Naive B cell (primary cell): ENCODE measurements at places on chromosomes 3 and 15.

DNA sequence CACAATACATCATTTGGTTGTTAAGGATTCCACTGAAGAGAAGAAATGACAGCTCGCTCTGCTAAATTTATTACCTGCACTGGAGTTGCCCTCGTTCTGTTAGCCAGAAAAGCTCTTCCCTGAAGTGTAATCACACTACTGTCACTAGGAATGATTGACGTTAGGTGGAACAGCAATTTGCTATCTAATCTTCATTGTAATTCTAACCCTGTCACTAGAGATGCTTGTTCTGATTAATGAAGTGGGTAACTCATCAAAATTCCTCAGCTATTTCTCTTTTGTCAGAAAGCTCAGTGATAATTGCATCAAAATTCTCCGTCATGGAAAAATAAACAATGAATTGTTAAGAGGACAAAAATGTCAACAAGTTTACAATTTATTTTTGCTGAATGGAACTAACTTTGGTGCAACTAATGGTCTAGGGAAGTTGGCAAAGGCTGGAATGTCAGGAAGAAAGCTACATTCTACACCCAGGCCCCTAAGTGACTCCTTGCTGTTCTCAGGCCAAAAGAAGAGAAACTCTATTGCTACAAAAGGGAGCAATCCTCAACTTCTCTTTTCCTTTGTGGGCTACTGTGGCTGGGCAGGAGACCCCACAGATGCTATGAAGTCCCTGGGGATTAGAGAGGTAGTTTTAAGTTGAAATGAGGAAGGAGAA is 34.1 kb downstream of the CCDC191 start:
- H3K27ac ChIP-seq, result no peak overlapping the region
- H3K4me3 ChIP-seq, result no peak overlapping the region
- no peaks in the 10 kb centered on the region for H3K27me3 ChIP-seq
- H3K36me3 ChIP-seq, result no peaks in the 10 kb centered on the region
- peaks cover 13% of the 10 kb centered on the region for H3K4me1 ChIP-seq

DNA sequence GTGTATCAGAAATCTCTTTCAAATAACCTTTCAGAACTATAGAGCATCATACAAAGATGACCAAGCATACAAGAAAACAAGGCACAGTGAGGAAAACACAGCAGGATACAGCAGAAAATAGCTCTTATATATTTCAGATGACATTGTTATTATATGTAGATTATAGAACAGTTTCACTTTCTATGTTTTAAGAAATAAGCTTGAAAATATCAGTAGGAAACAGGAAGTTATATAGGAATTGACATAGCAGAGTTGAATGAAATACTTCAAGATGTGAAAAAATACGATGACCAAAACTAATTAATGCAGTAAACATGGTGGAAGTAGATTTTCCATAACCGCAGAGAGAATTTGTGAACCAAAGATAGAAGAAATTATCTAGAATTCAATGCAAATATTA is 75.2 kb downstream of the LYSMD4 start:
- no peak overlapping the region for H3K27ac ChIP-seq
- peaks cover 38% of the 10 kb centered on the region for H3K4me1 ChIP-seq
- H3K36me3 ChIP-seq, result no peaks in the 10 kb centered on the region
- no peak overlapping the region for H3K4me3 ChIP-seq

- H3K36me3 ChIP-seq, result no peaks in the 10 kb centered on the region
- no peak overlapping the region for H3K27ac ChIP-seq
- no peak for DNase-seq
- H3K27me3 ChIP-seq, result no peaks in the 10 kb centered on the region
- no peak overlapping the region for H3K4me3 ChIP-seq
Observed at GRCh38 chr3:160027541-160028195, 39.0 kb downstream of the IL12A start.

- H3K4me1 ChIP-seq, result peaks cover 24% of the 10 kb centered on the region
- H3K27ac ChIP-seq, result peak overlapping the region; percentile 65
- no peaks in the 10 kb centered on the region for H3K36me3 ChIP-seq
- H3K27me3 ChIP-seq, result no peaks in the 10 kb centered on the region
- no peak for DNase-seq
- peak overlapping the region; percentile 68 for H3K4me3 ChIP-seq
Observed at GRCh38 chr3:195268576-195269309, 2.2 kb downstream of the XXYLT1 start.

DNA sequence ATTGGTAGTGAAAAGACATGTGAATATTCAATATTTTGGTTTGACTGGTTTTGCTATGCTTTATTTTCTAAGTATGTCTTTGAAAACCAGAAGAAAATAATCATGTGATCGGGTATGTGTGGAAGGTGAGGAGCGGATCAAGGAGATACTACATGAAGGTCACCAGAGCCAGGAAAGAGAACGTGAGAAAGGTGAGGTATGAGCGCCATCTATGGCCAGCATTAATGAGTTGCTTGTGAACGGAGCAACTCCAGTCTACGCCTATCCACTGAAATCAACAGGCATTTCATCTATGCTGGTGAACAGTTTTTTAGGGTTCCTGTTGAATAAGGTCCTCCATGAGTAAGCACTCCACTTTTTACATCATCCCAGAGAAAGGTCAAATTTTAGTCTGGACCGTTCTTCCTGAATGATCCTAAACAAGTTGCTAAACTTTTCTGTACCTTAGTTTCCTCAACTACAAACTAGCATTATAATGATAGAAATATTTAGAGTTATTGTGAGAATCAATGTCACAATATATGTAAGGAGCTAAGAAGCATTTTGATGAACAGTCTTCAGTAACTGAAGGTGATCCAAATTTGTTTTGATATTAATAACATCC is 1435.2 kb upstream of the CADM2 start:
- no peak for DNase-seq
- H3K4me1 ChIP-seq, result no peaks in the 10 kb centered on the region
- no peak overlapping the region for H3K4me3 ChIP-seq
- H3K36me3 ChIP-seq, result no peaks in the 10 kb centered on the region
- no peaks in the 10 kb centered on the region for H3K27me3 ChIP-seq

DNA sequence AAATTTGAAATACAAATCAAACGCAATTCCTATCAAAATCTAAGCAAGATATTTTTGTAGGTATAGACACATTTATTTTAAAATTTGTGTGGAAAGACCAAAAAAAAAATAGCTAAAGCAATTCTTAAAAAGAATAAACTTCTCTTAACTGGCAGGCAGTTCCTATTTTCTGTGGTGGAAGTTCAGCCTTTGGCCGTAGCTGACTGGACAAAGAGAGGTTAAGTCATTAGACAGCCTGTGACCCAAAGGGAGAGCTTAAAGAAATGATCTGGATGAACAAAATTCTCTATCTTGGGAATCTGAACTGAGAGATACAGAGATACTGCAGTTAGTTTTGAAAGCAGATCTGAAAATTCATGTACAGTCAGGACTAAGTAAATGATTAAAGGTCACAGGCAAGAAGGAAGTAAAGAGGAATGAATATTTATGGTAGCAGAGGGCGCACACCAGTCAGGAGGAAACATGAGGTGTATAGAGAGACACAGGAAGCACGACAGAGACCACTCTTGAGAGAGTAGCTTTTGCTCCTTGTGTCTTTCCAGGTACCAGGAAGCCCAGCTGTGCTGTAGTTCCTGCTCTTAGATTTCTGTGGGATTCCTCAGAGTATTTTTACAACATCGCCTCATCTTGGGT is 57.5 kb downstream of the TPRG1 start:
- no peaks in the 10 kb centered on the region for H3K4me1 ChIP-seq
- no peak overlapping the region for H3K27ac ChIP-seq
- no peaks in the 10 kb centered on the region for H3K36me3 ChIP-seq
- DNase-seq, result no peak

DNA sequence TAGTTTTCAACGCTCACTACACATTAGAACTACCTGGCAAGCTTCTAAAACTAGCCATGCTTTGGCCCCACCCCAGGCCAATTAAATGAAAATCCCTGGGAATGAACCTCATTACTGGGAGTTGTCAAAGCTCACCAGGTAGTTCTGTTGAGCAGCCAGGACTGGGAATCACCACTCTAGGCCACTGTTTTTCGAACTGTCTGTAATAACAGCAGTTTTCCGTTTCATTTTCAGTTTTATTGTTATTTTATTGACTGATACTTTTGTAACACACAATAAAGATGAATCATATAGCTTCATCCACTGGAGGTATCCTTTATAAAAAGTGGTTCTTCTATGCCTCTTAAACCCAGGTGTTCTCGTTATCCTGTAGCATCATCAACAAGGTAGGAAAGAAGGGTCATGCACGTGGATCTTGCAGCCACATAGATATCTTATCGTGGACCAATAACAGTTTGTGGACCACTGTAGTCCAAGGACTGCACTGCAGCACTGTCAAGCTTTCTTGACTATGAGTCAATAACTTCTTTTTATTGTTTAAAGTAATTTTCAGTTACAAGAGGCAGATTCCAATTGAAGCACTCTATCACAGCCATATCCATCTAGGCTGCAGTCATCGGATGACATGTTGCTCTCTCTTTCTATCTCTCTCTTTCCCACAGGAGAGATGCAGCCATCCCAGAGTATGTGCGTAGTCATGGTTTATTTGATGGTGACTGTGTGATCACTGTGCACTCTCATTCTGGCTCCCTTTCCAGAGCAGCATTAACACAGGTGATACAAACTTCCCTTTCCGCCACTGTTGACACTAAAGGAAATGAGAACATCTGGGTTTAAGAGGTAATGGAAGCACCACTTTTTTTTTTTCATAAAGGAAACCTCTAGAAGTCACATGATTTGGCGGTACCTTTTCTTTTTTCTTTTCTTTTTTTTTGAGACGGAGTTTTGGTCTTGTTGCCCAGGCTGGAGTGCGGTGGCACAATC is 39.0 kb upstream of the BLM start:
- H3K4me1 ChIP-seq, result peaks cover 21% of the 10 kb centered on the region
- H3K4me3 ChIP-seq, result no peak overlapping the region
- no peak for DNase-seq
- no peaks in the 10 kb centered on the region for H3K36me3 ChIP-seq
- peaks cover 16% of the 10 kb centered on the region for H3K27me3 ChIP-seq

DNA sequence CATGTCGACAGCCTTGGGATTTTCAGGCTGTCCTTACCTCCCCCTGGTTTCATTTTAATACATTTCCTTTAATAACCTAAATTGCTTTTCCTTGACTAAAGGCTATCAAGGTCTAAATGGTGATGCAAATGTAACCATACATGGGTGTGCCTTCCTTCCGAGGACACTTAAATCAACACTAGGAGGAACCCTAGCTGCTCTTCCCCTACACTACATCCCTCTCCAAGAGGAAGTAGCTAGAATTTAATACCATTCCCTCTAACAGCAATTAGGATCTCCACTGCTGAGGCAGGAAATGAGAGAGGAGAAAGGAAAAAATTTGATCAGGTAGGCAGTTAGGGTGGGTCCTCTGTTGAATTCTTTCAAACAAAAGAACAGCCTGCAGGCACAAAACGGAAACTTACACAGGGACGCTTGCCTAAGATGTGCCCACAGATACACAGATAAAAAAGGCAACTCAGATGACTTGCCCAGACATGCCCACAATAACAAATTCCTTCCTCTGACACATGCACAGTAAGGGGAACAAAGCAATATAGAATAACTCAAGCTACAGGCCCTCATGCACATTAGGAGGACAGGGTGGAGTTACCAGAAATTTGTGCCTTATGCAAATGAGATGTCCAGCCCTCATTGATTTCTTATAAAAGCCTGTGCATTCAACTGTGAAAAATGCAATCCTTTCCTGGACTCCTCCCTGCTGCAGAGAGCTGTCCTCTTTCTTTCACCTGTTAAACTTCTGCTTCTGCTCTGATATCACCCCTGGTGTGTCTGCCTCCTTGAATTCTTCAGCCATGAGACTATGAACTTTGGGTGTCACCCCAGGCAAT is 1024.4 kb upstream of the CADM2 start:
- H3K4me3 ChIP-seq, result no peak overlapping the region
- H3K36me3 ChIP-seq, result no peaks in the 10 kb centered on the region
- no peaks in the 10 kb centered on the region for H3K4me1 ChIP-seq
- no peak overlapping the region for H3K27ac ChIP-seq
- H3K27me3 ChIP-seq, result no peaks in the 10 kb centered on the region

DNA sequence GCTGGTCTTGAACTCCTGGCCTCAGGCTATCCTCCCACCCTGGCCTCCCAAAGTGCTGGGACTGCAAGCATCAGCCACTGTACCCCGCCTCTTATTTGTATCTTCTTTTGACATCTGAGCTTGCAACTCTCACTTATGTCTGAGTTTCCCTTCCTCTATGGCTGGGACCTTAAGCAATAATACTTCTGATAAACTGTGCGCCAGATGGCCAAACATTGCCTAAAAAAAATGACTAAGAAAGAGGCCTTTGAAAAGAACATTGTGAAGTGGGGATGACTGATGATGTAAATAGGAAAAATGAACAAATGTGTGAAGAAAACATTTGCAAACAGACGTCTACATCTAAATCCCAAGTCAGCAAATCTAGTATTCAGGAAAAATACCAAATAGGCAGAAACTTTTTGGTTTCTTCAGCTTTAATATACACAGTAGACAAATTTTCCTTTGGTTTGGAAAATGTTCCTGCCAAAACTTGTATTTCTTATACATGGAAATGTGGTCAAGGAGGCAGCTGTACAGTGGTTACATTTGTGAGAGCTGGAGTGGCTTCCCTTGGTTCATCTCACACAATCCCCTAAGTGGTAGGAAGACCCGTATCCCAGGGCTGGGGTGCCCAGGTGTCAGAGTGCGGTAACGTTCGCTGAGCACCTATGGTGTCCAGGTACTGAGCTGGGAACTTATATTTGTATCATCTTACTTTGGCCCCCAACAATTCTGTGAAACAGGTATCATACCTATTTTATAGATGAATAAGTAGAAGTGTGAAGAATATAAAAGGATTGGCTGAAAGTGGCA is 11.6 kb upstream of the TFRC start:
- peaks cover 32% of the 10 kb centered on the region for H3K4me1 ChIP-seq
- H3K4me3 ChIP-seq, result no peak overlapping the region
- H3K27me3 ChIP-seq, result no peaks in the 10 kb centered on the region
- DNase-seq, result no peak
- H3K27ac ChIP-seq, result peak overlapping the region; percentile 30

- no peaks in the 10 kb centered on the region for H3K36me3 ChIP-seq
- H3K27ac ChIP-seq, result no peak overlapping the region
- no peak for DNase-seq
- H3K4me3 ChIP-seq, result no peak overlapping the region
- H3K4me1 ChIP-seq, result no peaks in the 10 kb centered on the region
- H3K27me3 ChIP-seq, result no peaks in the 10 kb centered on the region
Observed at GRCh38 chr3:28386049-28386448, 37.4 kb upstream of the AZI2 start.

GRCh38 chr15:58551764-58552504 is 120.1 kb downstream of the LIPC start:
- H3K4me1 ChIP-seq, result peaks cover 18% of the 10 kb centered on the region
- H3K4me3 ChIP-seq, result no peak overlapping the region
- peaks cover 43% of the 10 kb centered on the region for H3K27me3 ChIP-seq
- H3K27ac ChIP-seq, result no peak overlapping the region
- H3K36me3 ChIP-seq, result no peaks in the 10 kb centered on the region
